ENCODE measurements at places on chromosomes 2 and 18. TPM values are rescaled to one million over a fixed set of nuclear protein-coding genes. Genes with fewer than 3 reads are reported as not detected.

DNA sequence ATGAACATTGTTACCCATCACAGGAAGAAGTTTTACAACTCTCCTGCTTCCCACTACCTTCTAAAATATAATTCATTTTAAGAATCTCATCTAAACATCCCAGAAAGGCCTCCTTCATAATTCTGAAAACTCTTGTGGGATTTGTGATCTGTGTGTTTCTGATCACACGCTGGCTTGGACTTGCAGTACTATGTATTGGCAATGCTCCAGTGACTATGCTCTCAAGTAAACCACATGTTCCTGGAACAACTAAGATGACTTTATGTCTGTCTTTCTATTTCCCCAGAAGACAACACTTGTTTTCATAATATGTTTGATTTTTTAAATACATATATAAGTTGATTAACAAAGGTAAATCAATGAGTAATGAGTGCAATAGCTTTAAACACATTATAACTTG is 376.6 kb upstream of the NETO1 start:
- H3K36me3 ChIP-seq = no peaks in the 10 kb centered on the region
- H3K27me3 ChIP-seq = no peaks in the 10 kb centered on the region
- no peak for DNase-seq
- no peak overlapping the region for H3K27ac ChIP-seq

DNA sequence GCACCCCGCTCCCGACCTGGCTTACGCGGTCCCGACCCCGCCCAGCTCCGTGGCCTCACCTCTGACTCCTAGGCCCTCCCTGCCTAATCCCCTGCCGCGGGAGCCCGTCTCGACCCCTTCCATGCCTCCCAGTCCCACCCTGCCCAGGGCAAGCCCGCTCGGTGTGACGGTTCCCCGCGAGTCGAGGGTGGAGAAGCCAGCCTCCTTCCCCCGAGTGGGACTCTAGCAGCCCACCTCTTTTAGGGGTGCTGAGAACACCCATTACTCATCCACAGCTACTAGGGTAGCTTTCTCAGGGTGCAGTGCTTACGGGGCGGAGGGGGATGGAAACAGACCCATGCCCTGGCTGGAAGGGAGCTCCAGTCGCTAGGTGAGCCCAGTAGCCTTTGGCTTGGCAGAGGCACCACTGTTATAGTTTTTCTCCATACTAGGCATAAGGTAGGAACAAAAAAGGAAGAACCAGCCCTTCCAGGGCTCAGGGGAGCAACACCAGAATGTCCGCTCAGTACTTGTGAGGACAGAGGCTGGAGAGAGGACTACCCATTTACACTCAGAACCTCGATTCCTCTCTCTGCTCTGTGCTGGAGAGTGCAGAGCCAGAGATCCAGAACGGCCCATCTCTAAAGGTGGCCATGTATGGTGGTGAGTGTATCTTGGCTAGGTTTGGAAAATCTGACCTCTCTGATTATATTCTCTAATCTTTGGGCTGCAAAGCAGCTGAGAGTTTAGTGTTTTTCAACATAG is 606 bp downstream of the AGBL5 start:
- H3K27ac ChIP-seq = peak overlapping the region; percentile 62
- H3K4me1 ChIP-seq = peaks cover 9% of the 10 kb centered on the region
- H3K4me3 ChIP-seq = peak overlapping the region; percentile 92
- no peaks in the 10 kb centered on the region for H3K27me3 ChIP-seq

DNA sequence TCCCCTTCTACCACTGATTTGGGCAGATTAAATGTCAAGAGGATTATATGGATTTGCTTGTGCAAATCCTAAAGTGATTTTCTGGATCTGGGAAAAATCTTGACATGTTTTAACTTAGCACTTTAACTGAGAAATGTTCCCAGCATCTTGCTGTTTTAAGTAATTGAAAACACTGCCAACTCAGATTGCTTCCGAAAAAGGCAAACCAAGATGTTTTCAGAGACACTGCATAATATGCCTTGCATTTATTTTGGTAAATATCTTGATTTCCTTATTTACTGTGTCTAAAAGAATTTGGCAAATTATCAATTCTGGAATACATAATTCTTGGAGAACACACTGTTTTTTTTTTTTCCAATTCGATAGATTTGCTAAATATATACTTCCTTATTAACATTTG is 385.0 kb upstream of the FAM98A start:
- no peak for DNase-seq
- no peaks in the 10 kb centered on the region for H3K27me3 ChIP-seq
- H3K4me1 ChIP-seq = no peaks in the 10 kb centered on the region

- H3K27me3 ChIP-seq = no peaks in the 10 kb centered on the region
- H3K36me3 ChIP-seq = no peaks in the 10 kb centered on the region
- no peaks in the 10 kb centered on the region for H3K4me1 ChIP-seq
- DNase-seq = peak; percentile 51
- no peak overlapping the region for H3K27ac ChIP-seq
Observed at GRCh38 chr2:191478799-191479679, 198.9 kb upstream of the NABP1 start.

DNA sequence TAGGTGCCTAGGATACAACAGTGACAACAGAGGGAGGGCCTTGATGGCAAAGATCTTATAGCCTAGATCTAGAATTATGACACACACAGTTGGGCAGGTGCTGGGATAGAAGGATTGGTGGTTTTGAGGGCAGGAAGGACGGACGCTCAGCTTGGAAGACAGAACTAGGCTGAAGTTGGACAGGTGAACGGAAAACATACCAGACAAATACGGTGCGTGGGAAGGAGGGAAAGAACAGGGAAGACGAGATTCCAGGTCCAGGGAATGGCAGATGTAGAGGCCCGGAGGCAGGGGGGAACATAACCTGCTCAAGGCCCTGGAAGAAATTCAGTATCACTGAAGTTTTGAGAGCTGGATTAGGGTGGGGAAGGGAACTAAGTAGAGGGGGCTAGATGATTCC is 40.8 kb downstream of the CRACDL start:
- H3K36me3 ChIP-seq = no peaks in the 10 kb centered on the region
- DNase-seq = no peak
- H3K4me1 ChIP-seq = no peaks in the 10 kb centered on the region
- H3K27ac ChIP-seq = no peak overlapping the region

DNA sequence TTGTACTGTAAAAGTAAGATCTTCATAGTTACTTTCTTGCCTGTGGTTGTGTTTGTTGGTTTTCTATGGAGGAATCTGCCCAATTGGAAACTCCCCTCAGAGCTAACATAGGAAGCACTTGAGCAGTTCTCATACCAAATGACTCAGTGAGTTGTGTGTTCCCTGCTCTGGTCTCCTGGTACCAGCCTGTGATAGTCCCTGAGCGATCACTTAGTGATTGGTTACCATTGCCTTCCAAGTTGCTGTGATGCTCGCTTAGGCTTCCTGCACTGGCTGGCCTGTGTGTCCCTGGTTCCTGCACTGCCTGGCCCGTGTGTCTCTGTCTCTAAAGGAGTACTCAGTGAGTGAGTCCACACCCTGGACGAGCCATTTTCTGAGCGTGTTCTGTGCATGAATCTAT is 133.0 kb downstream of the MAP4K4 start:
- no peak overlapping the region for H3K27ac ChIP-seq
- peaks cover 7% of the 10 kb centered on the region for H3K36me3 ChIP-seq
- peaks cover 15% of the 10 kb centered on the region for H3K4me1 ChIP-seq
- H3K4me3 ChIP-seq = no peak overlapping the region
- DNase-seq = no peak

GRCh38 chr18:8611916-8612576 is 2.8 kb downstream of the RAB12 start:
- DNase-seq = no peak
- no peaks in the 10 kb centered on the region for H3K27me3 ChIP-seq
- H3K4me3 ChIP-seq = no peak overlapping the region
- no peak overlapping the region for H3K27ac ChIP-seq
- H3K36me3 ChIP-seq = no peaks in the 10 kb centered on the region
- no peaks in the 10 kb centered on the region for H3K4me1 ChIP-seq

DNA sequence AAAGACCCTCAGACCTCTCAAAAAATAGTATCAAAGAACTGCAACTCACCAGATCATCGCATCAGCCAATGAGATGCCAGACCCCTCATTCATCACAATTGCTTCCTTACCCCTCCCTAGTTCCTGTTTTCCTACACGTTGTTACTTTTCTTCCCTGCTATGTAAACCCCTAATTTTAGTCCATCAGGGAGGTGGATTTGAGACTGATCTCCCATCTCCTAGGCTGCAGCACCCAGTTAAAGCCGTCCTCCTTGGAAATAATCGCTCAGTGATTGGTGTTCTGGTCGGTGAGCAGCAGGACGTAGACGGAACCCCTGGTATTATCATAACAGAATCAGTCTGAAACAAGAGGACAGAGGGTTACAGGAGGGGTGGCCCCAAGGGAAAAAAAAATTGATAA is 44.0 kb upstream of the MAP4K4 start:
- no peak for DNase-seq
- H3K4me3 ChIP-seq = no peak overlapping the region
- H3K36me3 ChIP-seq = no peaks in the 10 kb centered on the region
- no peaks in the 10 kb centered on the region for H3K27me3 ChIP-seq
- H3K27ac ChIP-seq = no peak overlapping the region
- peaks cover 5% of the 10 kb centered on the region for H3K4me1 ChIP-seq

- H3K27ac ChIP-seq = no peak overlapping the region
- no peaks in the 10 kb centered on the region for H3K4me1 ChIP-seq
- no peaks in the 10 kb centered on the region for H3K27me3 ChIP-seq
- no peaks in the 10 kb centered on the region for H3K36me3 ChIP-seq
- H3K4me3 ChIP-seq = no peak overlapping the region
Observed at GRCh38 chr18:75681538-75682115, 254.1 kb upstream of the SMIM21 start.

- H3K4me3 ChIP-seq = no peak overlapping the region
- H3K27me3 ChIP-seq = no peaks in the 10 kb centered on the region
- H3K27ac ChIP-seq = no peak overlapping the region
- no peaks in the 10 kb centered on the region for H3K4me1 ChIP-seq
- no peaks in the 10 kb centered on the region for H3K36me3 ChIP-seq
Observed at GRCh38 chr2:121709776-121710469, 26.8 kb downstream of the NIFK start.

DNA sequence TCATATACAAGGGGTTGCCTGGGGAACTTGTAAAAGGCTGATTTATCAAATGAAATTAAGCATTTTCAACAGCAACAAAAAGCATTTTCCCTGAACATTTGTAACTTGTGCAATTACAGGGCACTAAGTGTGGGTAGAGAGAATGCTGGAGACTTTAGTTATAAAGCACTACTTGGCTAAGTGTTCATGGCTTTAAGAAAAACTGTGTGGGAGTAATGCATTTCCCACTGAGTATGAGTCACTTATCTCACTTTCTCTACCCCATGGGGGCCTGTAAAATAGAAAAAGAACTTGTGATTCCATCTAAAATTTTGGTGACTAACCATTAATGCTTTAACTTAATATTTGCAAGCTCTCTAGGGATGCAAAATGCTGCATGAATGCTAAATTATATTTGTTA is 193.4 kb downstream of the CCDC102B start:
- no peak overlapping the region for H3K4me3 ChIP-seq
- H3K36me3 ChIP-seq = no peaks in the 10 kb centered on the region

GRCh38 chr2:204354442-204354856 is 190.8 kb upstream of the PARD3B start:
- DNase-seq = no peak
- no peak overlapping the region for H3K27ac ChIP-seq

- DNase-seq = no peak
- no peaks in the 10 kb centered on the region for H3K36me3 ChIP-seq
- H3K4me1 ChIP-seq = no peaks in the 10 kb centered on the region
Observed at GRCh38 chr2:195382186-195382585, 274.8 kb upstream of the SLC39A10 start.

- no peak for DNase-seq
- H3K4me3 ChIP-seq = no peak overlapping the region
- H3K36me3 ChIP-seq = no peaks in the 10 kb centered on the region
- H3K4me1 ChIP-seq = no peaks in the 10 kb centered on the region
- no peaks in the 10 kb centered on the region for H3K27me3 ChIP-seq
Observed at GRCh38 chr2:195563857-195564512, 93.0 kb upstream of the SLC39A10 start.

DNA sequence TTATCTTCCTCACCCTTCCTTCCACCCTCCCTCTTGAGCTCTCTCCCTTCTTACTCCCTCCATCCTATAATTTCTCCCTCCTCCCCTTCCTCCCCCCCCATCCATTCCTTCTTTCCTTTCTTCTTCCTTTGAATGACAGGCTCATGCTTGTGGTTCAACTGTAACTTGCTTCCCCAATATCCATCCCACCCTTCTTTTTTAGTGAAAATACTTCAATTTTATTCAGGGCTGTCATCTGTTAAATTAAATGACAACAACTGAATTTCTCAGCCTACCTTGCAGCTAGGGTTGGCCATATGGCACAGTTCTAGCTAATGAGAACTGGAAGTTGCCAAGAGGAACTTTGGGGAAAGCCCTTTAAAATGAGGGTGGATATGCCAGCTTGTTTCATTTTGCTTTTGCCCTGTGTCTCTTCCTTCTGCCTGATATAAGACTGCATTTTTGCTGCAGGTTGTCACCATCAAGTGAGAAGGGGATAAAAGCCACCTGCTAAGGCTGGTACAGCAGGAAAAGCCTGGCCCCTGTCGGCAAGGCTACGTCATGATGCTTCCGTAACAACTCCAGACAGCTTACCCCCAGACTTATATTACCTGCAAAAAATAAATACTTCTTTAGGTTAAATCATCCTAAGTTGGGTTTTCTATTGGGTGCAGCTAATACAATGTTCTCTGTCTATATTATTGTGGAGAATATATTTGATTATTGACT is 121.8 kb downstream of the NXPH2 start:
- H3K4me3 ChIP-seq = no peak overlapping the region
- no peak for DNase-seq
- H3K27ac ChIP-seq = no peak overlapping the region
- no peaks in the 10 kb centered on the region for H3K27me3 ChIP-seq

Gene APCDD1
- total RNA-seq = 0.80 TPM

Gene RANBP2
- 41.5 TPM for total RNA-seq

Gene FSHR
- total RNA-seq = not detected

Gene CAPN13
- not detected for total RNA-seq

Gene DPP4
- total RNA-seq = 17.8 TPM
